ENCODE measurements at places on chromosomes 7 and 10.

DNA sequence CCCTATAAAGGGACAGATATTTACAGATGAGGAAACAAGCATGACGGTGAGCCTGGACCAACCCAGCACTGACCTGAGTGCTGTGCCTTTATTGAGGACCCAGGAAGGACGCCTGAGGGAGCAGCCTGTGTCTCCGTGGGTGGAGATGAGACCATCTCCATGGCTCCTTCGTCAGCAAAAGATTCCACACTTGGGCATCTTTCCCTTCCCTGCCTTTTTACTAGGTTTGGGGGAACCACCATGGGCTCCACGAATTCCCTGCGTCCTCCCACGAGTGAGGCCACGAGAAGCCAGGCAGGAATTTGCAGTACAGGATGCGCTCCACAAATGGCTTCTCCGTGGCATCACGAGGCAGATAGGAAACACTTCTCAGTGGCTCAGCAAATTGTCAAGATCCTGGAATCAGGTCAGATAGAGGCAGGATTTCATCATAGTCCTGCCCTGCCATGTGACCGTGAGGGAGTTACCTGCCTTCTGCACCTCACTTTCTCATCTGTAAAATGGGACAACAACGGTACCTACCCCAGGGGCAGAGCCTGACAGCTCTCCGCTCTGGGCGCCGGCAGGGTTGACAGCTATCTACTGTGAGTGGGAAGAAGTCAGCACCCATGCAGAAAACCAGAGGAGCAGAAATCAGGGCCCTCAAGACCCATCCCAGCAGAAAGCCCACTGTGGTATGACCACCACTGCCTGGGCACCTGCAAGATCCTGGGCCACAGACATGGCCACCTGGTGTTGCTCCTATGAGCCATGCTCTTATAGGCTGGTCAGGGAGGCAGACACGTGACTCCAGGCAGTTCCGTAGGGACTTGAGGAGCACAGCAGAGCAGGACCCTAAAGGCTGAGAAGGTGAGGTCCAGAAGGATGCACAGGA lies 80.1 kb downstream of the GRID1 start:
- DNase-seq: no peak

- DNase-seq: no peak
Observed at GRCh38 chr10:87866412-87866974, 3.1 kb downstream of the PTEN start.

DNA sequence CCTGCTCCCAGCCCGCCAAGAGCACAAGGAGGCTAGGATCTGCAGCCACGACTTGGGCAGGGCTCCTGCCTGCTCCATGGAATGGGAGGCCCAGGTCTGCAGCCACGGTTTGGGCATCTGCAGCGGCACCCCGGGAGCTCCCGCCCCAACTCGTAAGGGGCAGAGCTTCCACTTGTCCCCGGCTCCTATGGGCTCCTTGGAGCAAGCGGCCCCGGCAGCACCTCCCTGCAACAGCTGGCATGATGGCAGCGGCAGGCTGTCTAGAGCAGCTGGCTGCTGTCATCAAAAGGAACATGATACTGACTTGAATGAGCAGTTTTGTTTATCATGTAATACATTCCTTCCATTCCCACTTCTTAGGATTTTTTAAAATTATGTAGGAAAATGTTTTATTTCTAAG lies 684.0 kb upstream of the FOXK1 start:
- DNase-seq: no peak

DNA sequence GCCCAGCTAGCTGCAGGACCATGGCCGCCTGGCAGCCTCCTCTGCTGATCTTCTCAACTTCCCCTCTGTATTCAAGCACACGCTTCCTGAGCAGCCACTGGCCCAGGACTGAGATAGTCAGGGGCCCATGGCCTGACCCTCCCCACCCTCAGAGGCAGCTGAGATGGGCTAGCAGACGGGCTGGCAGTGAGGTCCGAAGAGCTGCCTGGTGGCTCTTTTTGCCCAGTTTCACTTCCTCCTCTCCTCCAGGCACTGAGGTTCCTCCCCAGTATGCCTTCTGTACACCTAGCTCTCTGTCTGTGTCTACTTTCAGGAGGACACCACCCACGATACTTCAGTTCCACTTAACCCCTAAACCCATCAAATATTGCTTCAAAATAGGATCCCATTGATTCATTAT lies 395.6 kb downstream of the TNS3 start:
- DNase-seq: no peak

- DNase-seq: no peak
Observed at GRCh38 chr7:101666741-101667140, 37.6 kb upstream of the MYL10 start.

GRCh38 chr10:10120671-10121070 lies 897.0 kb upstream of the CELF2 start:
- no peak for DNase-seq

DNA sequence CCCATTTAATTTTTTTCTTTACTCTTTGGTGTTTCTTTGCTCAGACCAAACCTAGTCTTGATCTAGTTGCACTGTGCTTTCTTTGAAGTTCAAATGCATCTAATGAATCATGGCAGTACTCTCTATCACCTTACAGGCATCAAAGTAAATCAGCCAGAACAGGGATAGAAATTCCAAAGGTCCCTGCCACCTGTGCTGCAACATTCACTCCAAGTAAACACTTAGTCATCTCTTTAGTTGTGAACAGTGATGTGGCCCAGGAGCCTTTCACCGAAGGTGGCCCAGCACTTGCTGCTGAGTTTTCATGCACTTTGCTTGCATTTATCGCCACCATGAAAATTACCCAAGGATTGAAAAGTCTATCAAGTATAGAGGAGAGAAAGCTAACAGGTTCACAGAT lies 314.1 kb upstream of the ETV1 start:
- no peak for DNase-seq

- DNase-seq: no peak
Observed at GRCh38 chr7:63376873-63377272, 621.8 kb upstream of the ZNF722 start.

GRCh38 chr10:63965846-63966245 lies 444.6 kb downstream of the REEP3 start:
- no peak for DNase-seq

DNA sequence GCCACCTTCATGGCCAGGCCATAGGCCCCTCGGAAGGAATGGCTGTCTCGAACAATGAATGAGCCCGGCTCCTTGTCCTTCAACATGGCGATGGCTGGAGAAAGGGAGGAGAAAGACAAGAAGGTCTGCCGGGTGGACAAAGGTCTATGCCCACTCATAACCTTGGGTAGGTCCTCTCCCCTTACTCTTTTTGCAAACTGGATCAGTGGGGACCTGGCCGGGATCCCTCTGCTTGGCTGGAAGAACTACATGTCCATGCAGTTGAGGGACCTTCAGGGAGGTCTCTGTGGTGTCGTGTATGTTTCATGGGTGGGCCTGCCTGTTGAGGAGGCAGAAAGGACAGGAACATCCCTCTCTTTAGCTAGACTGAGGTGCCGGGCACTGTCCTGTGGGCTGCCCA lies 284.8 kb downstream of the TNS3 start:
- no peak for DNase-seq

GRCh38 chr10:122476333-122476695 lies 15.0 kb downstream of the HTRA1 start:
- DNase-seq: no peak

DNA sequence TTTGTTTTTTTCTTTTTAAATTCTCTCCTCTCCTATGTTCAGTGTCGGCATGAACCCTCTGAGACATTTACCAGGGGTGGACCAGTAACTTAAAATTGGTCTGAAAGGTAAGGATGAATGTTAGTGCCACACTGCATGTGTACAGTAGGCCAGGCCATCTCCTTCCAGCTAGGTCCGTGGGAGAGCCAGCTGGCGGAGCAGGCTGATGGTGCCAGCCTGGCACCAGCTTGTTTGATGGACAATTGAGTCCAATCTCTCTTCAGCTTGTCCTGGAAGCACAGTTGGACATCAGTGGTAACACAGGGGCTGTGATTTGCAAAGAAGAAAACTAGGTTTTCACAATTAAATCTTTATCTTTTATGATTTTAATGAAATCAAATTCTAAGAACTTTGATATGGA lies 136.5 kb downstream of the CNNM2 start:
- no peak for DNase-seq

DNA sequence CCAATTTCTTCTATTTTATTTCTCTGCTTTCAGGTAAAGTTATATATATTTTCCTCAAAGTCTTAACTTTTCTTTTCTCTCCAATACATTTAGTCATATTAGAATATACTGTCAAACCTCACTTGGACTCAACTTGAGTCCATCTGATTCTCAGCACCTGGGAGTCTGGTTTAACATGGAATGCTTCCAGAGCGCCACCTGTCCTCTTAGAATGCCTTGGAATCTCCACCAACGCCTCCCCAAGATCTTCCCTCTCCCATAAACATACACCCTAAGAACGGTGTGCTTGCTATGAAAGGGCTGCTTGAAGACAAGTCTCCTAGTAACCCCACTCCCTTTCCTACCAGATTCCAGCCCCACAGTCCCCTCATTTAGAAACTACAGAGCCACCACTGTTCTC lies 229.1 kb upstream of the MKLN1 start:
- DNase-seq: no peak

- DNase-seq: no peak
Observed at GRCh38 chr7:45176091-45176490, 18.5 kb downstream of the RAMP3 start.

GRCh38 chr10:102948786-102949185 lies 30.7 kb downstream of the CNNM2 start:
- no peak for DNase-seq

- no peak for DNase-seq
Observed at GRCh38 chr10:51878695-51879094, 179.3 kb upstream of the CSTF2T start.

DNA sequence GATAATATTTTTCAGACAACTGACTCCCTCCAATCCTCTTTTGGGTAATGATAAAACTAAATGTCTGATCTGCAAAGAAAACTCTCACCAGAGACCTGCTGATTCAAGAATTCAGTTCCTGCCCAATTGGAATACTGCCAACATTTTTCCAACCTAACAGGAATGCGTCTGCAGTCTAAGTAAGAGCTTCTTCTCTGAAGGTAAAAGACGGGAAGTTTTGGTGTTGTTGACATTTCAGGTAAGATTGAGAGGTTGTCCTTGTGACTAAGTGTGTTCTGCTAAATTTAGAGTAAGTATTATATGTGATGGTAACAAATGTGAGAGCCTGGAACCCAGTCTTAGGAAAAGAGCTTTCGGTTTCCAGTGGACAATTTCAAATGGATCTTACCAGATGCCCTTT lies 17.6 kb downstream of the IFIT5 start:
- DNase-seq: no peak

- DNase-seq: no peak
Observed at GRCh38 chr7:116224492-116225098, 14.3 kb downstream of the TES start.

- no peak for DNase-seq
Observed at GRCh38 chr10:133400624-133401424, 6.9 kb downstream of the MTG1 start.

- no peak for DNase-seq
Observed at GRCh38 chr10:86757113-86757972, 924 bp downstream of the BMPR1A start.

DNA sequence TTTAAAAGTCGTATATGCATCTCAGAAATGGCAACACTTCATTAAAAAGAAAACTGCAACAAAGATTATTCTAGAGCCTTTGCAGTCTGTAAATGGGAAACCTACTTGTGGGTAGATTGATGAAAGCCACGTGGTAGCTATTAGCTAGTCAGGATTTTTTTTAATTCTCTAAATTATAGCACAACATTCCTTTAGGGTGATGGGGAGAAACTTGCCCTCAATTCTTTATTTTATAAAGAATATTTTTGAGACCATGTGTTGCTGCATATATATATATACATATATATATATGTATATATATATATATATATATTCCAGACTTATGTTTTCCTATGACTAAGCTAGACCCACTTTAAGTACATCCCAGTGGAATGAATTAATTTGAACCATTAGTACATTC lies 118.0 kb downstream of the PPP1R3A start:
- DNase-seq: no peak

DNA sequence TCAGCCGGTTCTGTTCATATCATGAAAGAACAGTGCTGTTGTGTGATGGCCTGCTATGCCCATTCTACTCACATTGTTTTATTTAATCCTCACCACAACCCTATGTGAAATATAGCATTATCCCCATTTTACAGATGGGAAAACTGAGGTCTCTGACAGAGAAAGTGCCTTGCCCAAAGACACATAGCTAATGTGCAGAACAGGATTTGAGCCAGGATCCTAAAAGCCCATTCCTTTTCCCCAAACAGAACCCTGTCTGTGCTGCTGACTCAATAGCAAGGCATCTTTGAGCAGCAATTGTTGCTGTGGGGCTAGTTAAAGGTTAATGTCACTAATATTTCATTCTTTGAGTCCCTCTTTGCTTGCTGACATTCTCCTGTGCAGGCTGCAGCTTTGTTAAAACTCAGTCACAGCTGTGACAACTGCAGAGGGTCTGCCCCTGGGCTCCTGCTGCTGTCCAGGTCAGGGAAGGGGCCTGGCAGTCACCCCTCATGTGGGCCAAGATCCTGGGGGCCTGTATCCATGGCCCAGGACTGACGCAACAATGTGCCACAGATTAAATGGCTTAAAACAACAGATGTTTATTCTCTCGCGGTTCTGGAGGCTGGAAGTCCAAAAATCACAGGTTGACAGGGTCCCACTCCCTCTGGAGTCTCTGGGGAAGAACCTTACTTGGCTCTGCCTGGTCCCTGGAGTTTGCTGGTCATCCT lies 40.4 kb downstream of the AFAP1L2 start:
- no peak for DNase-seq

GRCh38 chr10:1709161-1709560 lies 28.2 kb downstream of the ADARB2 start:
- DNase-seq: no peak

GRCh38 chr7:114375907-114376306 lies 38.7 kb upstream of the FOXP2 start:
- no peak for DNase-seq

- DNase-seq: no peak
Observed at GRCh38 chr10:6135589-6136168, 46.8 kb downstream of the RBM17 start.

- DNase-seq: no peak
Observed at GRCh38 chr7:51344406-51345138, 28.0 kb upstream of the COBL start.

DNA sequence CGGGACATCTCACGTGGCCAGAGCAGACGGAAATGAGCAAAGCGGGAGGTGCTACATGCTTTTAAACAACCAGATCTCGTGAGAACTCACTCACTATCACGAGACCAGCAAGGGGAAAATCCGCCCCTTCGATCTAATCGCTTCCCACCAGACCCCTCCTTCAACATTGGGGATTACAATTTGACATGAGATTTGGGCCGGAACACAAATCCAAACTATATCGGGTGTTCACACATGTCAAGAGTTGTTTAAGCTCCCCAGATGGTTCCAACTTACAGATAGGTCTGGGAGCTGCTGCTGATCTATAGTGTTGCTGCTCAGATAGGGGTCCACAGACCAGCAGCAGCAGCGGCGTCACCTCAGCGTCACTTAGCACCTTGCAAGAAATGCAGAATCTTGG lies 194.9 kb downstream of the GPAM start:
- DNase-seq: no peak

GRCh38 chr7:116871061-116871700 lies 8.8 kb downstream of the CAPZA2 start:
- DNase-seq: no peak

- DNase-seq: no peak
Observed at GRCh38 chr7:73330772-73331171, 2.8 kb downstream of the FKBP6 start.

- DNase-seq: no peak
Observed at GRCh38 chr7:107560898-107561516, 2.7 kb downstream of the COG5 start.
